ENCODE measurements at places on chromosomes 3 and 15.

DNA sequence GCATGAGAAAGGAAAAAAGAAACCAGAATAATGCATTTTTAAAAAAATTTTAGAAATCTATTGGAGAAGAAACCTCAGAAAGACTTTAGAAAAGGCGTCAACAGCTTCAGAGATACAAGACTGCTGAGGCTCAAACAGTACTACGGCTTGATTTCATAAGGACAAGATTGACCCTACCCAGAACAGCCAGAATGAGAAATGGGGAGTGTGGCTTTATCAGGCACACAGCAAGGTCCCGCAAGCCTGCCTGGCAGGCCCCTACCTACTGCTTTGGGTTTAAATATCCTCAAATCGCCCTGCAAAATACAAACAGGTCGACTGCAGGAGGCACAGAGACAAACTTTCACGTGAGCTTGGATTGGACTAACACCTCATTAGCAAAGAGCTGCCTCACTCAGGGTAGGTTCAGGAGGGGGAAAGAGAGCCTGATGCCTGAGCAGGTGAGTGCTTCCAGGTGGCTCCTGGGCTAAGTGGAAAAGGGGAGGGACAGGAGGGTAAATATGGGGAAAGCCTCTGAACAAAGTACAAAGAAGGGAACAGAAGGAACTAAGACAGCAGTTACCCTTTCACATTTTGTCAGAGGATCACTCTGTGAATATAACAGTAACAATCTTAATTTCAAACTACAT, 87.5 kb downstream of the RORA start:
- no peaks in the 10 kb centered on the region for H3K36me3 ChIP-seq
- no peak overlapping the region for H3K27ac ChIP-seq
- no peaks in the 10 kb centered on the region for H3K27me3 ChIP-seq
- no peak for DNase-seq
- H3K4me3 ChIP-seq, result no peak overlapping the region

GRCh38 chr3:151319628-151320027, 3.0 kb upstream of the GPR87 start:
- no peak for DNase-seq
- H3K27me3 ChIP-seq, result no peaks in the 10 kb centered on the region
- no peak overlapping the region for H3K4me3 ChIP-seq
- H3K27ac ChIP-seq, result no peak overlapping the region

GRCh38 chr3:149934524-149934923, 36.2 kb downstream of the PFN2 start:
- no peak overlapping the region for H3K27ac ChIP-seq
- no peaks in the 10 kb centered on the region for H3K4me1 ChIP-seq
- no peaks in the 10 kb centered on the region for H3K27me3 ChIP-seq
- H3K36me3 ChIP-seq, result peaks cover 9% of the 10 kb centered on the region
- H3K4me3 ChIP-seq, result no peak overlapping the region

DNA sequence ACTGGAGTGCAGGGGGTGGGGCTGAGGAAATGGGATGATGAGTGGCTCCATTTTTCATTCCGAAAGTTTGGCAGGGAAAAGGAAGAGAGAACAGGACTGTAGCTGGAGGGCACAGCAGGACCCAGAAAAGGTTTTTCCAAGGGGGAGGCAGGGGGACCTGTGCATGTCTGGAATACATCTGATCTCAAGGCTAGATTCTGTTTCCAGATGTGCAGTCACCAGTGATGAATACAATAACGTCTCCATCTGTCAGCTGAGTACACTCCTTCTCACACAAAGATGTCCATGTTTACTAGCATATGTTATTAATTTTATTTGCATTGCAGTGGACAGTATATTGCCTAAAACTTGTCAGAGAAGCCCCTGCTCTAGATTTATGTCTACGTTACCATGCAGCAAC, 39.9 kb upstream of the PRTG start:
- H3K4me1 ChIP-seq, result no peaks in the 10 kb centered on the region
- no peak overlapping the region for H3K4me3 ChIP-seq
- no peaks in the 10 kb centered on the region for H3K27me3 ChIP-seq
- DNase-seq, result no peak

- H3K27me3 ChIP-seq, result no peaks in the 10 kb centered on the region
- no peaks in the 10 kb centered on the region for H3K4me1 ChIP-seq
- no peak overlapping the region for H3K4me3 ChIP-seq
- H3K27ac ChIP-seq, result no peak overlapping the region
- no peaks in the 10 kb centered on the region for H3K36me3 ChIP-seq
- DNase-seq, result no peak
Measured at GRCh38 chr3:106811376-106811775, 565.9 kb upstream of the CCDC54 start.

- no peak overlapping the region for H3K27ac ChIP-seq
- DNase-seq, result no peak
- no peak overlapping the region for H3K4me3 ChIP-seq
- peaks cover 24% of the 10 kb centered on the region for H3K36me3 ChIP-seq
- H3K4me1 ChIP-seq, result no peaks in the 10 kb centered on the region
Measured at GRCh38 chr3:20108869-20109268, 68.6 kb downstream of the KAT2B start.
